ENCODE measurements at places on chromosomes 6 and 20.

GRCh38 chr6:44022671-44023352 is 104.4 kb downstream of the MRPL14 start:
- DNase-seq = no peak

DNA sequence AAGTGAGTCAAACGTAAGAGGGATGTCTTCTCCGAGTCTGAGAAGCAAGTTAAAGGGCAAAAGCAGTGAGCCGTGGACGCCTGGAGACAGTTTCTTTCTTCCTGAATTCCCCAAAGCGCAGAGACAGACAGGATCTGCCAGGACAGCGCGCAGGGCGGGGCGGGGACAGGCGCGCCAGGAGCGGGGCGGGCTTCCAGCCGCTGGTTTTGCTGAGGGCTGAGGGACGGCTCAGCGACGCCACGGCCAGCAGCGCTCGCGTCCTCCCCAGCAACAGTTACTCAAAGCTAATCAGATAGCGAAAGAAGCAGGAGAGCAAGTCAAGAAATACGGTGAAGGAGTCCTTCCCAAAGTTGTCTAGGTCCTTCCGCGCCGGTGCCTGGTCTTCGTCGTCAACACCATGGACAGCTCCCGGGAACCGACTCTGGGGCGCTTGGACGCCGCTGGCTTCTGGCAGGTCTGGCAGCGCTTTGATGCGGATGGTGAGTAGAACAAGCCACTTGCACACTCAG is at the start of gene SCGN:
TSS of gene SCGN (plus strand) at position 209 of the 509 bp plus-strand sequence. CDS start at position 398, 189 bp downstream.
- peak; percentile 90 for DNase-seq

- DNase-seq = no peak
These were observed 334.8 kb upstream of the MARCKS start for GRCh38 chr6:113522376-113522775.

- DNase-seq = no peak
These were observed 1.9 kb downstream of the NOL7 start for GRCh38 chr6:13617066-13617465.

GRCh38 chr20:41411391-41411847 is 44.8 kb upstream of the EMILIN3 start:
- no peak for DNase-seq

DNA sequence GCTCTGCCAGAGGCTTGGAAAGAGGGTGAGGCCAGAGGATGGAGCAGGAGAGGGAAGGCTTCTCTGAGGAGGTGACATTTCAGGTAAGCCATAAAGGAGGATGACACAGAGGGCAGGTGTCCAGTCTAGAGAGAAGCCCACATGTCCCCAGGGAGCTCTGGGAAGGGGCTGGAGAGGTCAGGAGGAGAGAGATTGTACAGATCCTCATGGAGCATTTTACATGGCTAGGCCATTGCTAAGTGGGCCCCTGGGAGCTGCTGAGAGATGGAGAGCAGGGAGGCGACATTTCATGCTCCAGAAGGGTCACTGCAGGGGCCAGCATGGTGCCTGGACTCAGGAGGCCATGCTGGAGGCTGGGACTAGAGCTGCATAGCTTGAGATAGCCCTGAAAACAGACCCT is 124.5 kb downstream of the TOX2 start:
- no peak for DNase-seq

DNA sequence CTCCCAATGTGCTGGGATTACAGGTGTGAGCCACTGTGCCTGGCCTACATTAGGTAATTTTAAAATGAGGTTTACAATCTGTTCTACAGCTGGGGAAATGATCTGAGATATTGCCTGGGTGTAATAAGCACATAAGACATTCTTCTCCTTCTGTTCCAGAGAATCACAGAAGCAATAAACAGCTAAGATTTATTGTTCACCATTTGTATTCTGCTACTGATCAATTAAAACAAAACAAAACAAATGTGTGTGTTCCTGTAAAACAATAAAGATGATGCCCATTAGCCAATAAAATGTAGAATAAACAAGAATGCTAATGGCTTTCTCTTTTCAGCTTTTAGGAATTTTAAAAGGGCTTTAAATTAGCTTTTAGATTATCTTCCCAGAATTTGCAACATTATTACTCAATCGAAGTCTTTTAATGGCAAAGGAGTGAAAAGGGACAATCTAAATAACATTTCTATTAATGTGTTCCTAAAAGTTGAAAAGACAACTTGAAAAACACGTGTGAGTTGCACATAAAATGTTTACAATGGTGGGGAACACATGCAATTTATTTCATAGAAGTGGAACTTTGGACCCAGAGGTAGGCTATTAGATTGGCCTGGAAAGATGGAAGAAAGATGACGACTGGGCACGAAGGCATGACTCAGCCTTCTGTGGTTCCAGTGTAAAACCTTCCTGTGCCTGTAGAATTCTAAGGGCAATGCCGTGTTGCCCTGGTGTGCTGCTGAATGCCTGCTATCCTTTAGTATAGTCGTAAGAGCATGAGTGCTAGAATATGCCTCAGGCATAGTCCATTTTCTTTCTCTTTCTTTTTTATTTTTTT is 29.0 kb upstream of the DEK start:
- no peak for DNase-seq

GRCh38 chr6:2940851-2941250 is 30.5 kb downstream of the SERPINB6 start:
- DNase-seq = no peak

DNA sequence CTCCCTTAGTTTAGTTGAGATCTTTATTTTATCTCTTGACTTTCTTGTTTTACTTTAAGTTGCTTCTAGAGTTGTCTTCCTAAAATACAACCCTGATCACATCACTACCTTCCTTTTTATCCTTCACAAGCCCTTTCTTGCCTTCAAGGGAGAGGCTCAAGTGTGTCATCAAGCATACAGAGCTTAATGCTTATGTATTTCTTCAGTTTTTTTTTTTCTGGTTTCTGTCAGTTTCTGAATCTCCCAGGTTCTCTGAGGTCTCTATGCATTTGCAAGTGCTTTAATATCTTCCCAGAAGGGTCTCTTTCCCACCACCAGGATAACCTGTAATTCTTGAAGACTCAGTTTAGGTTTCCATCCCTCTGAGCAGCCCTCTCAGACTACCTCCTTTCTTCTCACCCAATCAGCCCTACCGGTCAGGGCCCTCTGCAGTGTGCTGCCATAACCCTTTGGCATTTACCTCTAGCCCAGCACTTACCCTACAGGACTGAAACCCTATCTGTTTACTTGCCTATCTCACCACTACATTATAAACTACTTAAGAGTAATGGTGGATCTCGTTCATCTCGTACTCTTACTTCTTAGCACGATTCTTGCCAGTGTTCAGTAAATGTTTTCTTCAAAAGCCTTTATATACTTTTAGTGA is 36.9 kb downstream of the EYA4 start:
- no peak for DNase-seq

GRCh38 chr6:150485161-150485958 is 114.3 kb upstream of the PLEKHG1 start:
- no peak for DNase-seq

DNA sequence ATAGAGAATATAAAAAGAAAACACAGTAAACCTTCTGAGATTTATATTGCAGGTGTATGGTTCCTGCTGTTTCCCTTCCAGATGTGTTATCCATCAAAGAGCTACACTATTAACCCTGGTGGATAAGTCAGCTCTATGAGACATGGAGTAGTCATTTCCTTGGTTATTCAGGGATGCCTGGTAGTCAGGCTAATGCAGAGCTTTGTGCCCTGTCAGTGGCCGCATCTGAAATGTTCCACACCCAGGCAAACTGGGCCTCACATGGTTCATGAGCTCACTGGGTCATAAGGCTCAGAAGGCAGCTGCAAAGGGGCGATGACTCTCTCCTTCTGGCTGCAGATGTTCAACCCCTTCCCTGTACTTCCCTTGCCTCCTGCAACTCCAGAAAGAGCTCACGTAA is 473.6 kb downstream of the EPHA7 start:
- no peak for DNase-seq

- no peak for DNase-seq
These were observed 136.7 kb upstream of the RALGAPA2 start for GRCh38 chr20:20849161-20849560.

DNA sequence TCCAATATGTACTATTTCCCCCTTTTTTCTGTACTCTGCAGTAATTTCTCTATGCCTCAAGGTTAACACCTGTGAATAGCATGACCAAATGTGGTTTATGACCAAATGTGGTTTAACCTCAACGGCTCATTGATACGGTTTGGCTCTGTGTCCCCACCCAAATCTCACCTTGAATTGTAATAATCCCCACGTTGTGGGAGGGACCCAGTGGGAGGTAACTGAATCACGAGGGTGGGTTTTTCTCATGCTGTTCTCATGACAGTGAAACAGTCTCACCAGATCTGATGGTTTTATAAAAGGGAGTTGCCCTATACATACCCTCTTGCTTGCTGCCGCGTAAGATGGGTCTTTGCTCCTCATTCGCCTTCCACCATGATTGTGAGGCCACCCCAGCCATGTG is 18.7 kb downstream of the DEK start:
- no peak for DNase-seq

- DNase-seq = no peak
These were observed 90.5 kb downstream of the MAN1A1 start for GRCh38 chr6:119259027-119259426.

- DNase-seq = no peak
These were observed 461.0 kb upstream of the JARID2 start for GRCh38 chr6:14784596-14785492.

- DNase-seq = no peak
These were observed 128.9 kb downstream of the SCML4 start for GRCh38 chr6:107695061-107695720.

DNA sequence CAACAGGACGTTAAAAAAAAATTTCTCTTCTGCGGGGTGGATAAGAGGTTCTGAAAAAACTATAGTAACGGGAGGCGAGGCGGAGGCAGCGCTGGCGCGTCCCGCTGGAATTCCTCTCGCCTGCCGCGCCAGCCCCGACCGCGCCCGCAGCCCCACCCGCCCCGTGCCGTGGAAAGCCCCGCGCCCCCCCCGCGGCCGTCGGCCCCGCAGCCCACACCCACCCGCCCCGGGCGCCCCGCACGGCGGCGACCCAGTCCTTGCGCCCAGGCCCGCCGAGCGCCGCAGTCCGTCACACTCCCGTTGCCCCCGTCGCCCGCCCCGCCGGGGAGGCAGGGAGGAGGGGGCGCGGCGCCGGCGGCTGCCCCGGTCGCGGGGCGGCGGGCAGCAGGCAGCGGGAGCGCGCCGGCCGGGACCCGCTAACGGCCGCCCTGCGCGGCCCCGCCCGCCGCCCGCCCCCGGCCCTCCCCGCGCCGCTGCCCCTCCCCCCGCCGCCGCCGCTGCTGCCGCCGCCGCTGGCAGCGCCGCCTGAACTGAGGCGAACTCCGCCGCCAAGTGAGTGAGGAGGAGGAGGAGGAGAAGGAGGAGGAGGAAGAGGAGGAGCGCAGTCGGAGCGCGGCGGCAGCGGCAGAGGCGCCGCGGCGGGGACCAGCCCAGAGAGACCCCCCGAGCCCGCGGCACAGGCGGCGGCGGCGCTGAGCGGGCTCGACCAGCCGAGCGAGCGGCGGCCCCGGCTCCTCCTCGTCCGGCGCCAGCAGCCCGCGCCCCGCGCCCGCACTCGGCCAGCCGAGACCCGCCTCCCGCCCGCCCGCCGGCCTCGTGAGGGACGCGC is at the start of gene QKI:
TSS of gene QKI (plus strand) at position 602 of the 829 bp plus-strand sequence. CDS start 476 bp downstream, outside the sequence.
- DNase-seq = peak; percentile 90

DNA sequence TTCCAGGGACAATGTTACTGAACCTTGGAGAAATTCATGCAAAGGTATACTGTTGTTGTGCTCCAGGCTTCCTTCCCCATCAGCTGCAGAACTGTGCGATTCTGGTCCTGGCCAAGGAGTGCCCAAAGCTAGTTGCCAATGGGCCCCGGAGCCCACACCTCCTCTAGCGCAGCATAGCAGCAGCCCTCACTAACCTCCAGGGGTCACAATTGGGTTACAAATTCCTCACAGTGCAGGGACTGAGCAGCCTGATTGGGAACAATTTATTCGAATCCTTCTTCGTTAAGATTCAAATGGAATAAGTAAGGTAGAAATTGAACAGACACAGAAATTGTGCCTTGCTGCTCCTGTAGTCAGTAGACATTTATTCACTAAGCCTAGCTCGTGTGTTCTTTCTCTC is 284.9 kb downstream of the PRKN start:
- DNase-seq = peak; percentile 79

GRCh38 chr6:3723966-3724365 is 27.5 kb downstream of the PXDC1 start:
- DNase-seq = no peak

DNA sequence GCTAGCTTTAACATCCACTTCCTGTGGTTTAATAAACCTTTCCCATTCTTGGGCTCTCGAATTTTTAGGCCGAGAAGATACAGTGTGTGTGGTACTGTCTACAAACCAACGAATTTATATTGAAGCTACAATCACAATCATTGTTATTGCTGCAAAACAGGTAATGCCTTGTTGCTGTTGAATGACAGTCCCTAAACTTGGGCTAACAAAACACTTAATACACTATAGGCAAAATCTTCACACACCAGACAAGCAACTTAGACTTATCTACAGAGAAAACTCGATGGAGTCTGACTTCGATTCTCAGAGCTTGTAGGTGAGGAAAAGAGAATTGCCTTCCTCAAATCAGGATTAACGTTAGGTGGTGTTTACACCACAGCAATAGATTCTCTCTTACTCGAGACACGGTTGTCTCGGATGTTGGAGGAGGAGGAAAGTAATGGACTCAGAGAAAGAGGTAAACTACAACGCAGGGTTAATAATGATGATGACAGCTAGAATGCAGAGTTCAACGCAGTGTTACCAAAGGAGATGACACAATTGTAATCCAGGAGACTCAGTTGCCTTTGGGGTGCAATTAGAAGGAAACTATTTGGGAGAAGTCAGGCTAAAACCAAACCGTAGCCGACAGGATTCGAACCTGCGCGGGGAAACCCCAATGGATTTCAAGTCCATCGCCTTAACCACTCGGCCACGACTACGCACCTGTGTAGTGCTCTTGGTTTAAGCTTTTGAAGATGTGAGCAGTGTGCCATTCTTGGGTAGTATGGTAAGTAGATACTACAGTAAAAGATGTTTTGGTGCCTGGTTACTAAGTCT is 32.5 kb upstream of the ZNF184 start:
- no peak for DNase-seq

DNA sequence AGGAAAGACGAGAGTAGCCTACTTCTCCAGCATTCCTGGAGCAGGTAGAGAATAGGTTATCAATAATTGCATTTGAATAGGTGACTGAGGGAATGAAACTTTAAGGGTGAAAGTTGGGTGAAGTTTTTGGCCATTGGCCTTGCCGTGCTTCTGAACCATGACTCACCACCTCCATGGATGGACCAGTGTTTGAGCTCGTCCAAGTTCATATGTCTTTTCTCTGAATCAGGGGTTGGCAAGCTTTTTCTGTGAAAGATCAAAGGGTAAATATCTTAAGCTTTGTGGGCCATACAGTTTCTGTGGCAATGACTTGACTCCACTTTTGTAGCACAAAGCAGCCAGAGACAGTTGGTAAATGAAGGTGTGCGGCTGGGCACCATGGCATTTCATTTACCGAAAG is 31.8 kb downstream of the SNRNP48 start:
- DNase-seq = no peak

- DNase-seq = no peak
These were observed 551.7 kb upstream of the GJE1 start for GRCh38 chr6:141580988-141581552.

DNA sequence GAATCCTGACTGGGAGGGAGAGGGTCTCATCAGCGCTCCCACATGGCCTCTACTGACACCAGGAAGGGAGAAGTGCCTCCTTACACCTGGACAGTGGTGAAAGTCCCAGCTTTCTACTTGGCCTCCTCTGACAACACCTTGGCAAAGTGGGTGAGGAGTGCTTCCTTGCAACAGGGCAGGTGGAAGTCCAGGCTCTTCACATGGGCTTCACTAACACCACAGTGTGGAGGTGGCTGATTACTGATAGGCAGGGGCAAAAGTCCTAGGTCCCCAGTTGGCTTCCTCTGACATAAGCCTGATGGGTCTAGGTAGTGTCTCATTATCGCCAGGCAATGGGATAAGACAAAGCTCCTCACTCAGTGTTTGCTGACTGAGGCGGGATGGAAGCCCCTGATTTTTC is 9.5 kb upstream of the HLA-DRA start:
- no peak for DNase-seq
